ENCODE measurements at places on chromosomes 1 and 21.

- DNase-seq: no peak
These were observed 112.8 kb downstream of the DHRS3 start for GRCh38 chr1:12505231-12505630.

GRCh38 chr1:97942161-97943123 is 21.6 kb upstream of the DPYD start:
- no peak for DNase-seq

GRCh38 chr1:221874285-221875003 is 132.6 kb upstream of the DUSP10 start:
- DNase-seq: no peak

DNA sequence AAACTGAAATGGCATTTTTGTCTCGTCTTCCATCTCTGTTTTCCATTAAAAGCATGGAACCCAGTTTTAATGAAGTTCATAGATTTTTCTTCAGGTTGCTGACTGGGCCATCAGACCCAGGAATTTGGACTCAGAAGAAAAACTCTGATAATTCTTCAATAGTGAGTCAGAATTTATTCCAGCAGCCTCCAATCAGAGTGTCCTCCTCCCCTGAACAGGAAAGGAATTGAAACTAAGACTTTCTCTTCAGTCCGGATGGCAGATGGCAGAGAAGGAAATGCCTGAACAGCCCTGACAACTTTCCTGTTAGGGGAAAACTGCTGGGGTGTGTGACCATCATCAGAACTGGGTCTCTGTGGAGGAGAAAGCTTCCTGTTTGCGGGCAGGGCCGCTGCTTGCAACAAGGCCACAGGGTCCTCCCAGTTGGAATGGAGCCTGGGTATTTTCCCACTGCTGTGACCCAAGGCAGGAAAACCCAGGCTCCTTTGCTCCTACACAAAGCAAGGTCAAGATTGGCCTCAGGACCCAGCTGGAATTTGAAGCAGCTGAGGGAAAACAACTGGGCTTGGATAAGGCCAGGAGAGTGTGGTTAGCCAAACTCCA is 20.7 kb downstream of the CD34 start:
- no peak for DNase-seq
